ENCODE measurements at places on chromosomes 4 and X. TPM values are rescaled to one million over a fixed set of nuclear protein-coding genes. Genes with fewer than 3 reads are reported as not detected.

ANOS1 gene
- total RNA-seq: 0.08 TPM

UCHL1 gene
- total RNA-seq: 168 TPM

NAP1L2 gene
- total RNA-seq: not detected

CCDC160 gene
- total RNA-seq: 2.0 TPM

KLB gene
- total RNA-seq: not detected

CENPVL2 gene
- total RNA-seq: not detected

DNAAF6 gene
- not detected for total RNA-seq

BEX5 gene
- not detected for total RNA-seq

SASH3 gene
- not detected for total RNA-seq

HELT gene
- not detected for total RNA-seq

ARR3 gene
- not detected for total RNA-seq

PDZD4 gene
- 26.6 TPM for total RNA-seq

EGF gene
- total RNA-seq: not detected

RAB41 gene
- total RNA-seq: not detected

GSX2 gene
- total RNA-seq: 0.35 TPM

OPRPN gene
- not detected for total RNA-seq

FGFBP1 gene
- not detected for total RNA-seq

FAT4 gene
- total RNA-seq: 114 TPM

FDCSP gene
- total RNA-seq: not detected

HTN3 gene
- total RNA-seq: not detected

CENPVL1 gene
- not detected for total RNA-seq

CC2D2A gene
- total RNA-seq: 31.2 TPM

VSIG4 gene
- total RNA-seq: not detected

SRPX gene
- total RNA-seq: 48.0 TPM

LDOC1 gene
- 38.0 TPM for total RNA-seq

PHKA1 gene
- total RNA-seq: 2.6 TPM

Measured in osteocyte (in vitro differentiated cells).